Epithelial cell of esophagus (primary cell): ENCODE measurements at places on chromosomes 12 and 14.

DNA sequence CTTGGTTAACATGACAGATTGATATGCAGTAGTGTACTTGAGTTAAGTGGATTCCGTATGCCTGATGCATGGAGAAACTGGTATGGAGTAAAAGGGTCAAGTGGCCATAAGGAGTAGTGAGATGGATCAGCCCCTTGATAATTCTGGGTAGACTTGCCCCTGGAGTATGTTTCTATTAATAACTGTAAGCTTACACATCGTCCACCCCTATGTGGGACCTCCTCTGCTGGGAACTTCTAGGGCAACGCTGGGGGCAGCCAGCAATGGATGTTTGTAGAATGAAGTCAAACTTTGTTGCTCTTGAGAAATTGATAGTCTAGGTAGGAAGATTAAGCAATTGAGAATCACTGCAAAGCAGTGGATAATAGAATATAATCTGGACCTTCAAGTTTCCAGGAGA is 3.5 kb downstream of the C12orf75 start:
- no peak for DNase-seq

DNA sequence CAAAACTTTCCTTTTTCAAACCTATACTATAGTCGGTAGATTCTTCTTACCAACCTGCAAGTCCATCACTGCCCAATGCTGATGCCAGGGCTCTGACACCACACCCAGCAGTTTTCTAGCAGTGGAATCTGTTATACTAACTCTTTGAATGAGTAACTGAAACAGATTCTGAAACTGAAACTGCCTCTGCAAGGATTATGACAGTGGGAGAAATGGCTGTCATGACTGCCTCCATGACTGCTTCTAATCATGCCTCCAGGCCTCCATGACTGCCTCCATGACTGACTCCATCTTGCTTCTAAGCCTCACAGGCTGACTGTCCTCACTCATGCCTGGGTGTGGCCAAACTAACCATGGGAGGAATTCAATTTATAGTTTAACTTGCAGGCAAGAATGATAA is 29.4 kb upstream of the OXA1L start:
- DNase-seq: no peak

DNA sequence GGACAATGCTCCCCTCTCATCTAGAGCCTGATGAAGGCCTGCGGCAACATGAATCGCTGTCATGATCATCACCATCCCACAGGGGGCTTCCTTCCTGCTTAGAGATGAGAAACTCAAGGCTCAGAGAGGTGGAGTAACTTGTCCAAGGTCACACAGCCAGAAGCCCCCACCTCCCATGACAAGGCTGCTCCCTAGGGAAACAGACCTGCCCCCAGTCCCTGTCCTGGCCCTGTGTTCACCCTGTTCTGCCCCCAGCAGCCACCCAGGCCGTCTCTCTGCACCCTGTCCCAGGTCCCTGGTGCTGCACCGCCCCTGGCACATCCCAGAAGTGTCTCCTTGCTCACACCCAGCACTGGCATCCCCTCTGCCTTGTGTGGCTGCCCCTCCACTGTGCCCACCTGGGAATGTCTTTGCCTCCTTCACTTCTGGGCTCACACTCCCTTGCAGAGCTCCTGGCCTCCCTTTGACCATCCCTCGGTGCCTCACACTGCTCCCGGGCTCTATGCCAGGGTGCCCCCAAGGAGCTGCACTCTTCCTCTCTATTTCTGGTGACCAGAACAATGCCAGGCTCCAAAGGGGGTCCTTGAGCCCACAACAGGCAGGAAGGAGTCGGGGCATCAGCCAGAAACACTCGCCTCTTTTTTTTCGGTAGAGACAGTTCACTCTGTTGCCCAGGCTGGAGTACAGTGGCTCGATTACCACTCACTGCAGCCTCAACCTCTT is 70.5 kb downstream of the BCL11B start:
- DNase-seq: no peak

DNA sequence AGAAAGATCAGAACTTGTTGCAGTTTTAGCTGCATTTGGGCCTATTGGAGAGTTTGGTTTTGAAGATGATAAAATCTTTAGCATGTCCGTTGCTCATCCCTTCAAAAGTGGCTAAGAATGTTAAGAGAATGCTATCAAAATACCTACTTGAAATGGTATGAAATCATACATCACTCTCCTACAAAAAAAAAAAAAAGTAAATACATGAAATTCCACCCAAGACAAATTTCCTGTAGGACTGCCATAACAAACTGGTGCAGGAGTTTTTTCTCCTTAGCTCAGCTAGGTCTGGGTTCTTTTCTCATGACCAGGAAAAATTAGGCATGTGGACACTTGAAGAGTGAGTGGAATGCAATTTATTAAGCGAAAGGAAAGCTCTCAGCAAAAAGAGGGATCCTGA is 15.9 kb upstream of the FAR2 start:
- DNase-seq: no peak

GRCh38 chr14:73810478-73811163 is 41.0 kb upstream of the PTGR2 start:
- no peak for DNase-seq

GRCh38 chr14:58426670-58427280 is 556 bp downstream of the TIMM9 start:
- DNase-seq: peak; percentile 59

- DNase-seq: no peak
Measured at GRCh38 chr12:75836533-75836932, 195.0 kb downstream of the PHLDA1 start.

GRCh38 chr12:77062846-77063461 is 2.4 kb downstream of the E2F7 start:
- peak; percentile 90 for DNase-seq

- peak; percentile 63 for DNase-seq
Measured at GRCh38 chr14:93655078-93655750, 133.1 kb downstream of the PRIMA1 start.

DNA sequence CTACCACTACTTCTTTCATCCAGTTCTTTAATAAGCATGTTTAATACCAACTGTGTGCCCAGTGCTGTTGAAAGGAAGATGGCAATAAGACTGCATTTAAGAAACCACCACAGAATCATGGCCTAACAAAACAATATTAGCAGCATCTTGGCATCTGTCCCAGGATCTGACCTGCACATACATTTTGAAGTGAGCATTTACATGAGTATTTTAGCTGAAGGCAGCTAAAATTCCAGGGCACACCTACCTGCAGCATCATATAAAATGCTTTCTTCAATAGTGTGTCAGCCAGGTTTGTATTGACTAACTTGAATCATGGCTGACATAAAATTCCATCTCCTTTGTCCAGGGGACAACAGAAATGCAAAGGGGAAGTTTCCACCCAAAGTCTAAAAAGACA is 65.0 kb upstream of the ARHGAP5 start:
- DNase-seq: peak; percentile 66

GRCh38 chr14:73824536-73824935 is 27.1 kb upstream of the PTGR2 start:
- DNase-seq: no peak

- DNase-seq: peak; percentile 11
Measured at GRCh38 chr12:74454109-74454508, 83.5 kb upstream of the ATXN7L3B start.

GRCh38 chr14:104786091-104786586 is 9.4 kb downstream of the AKT1 start:
- no peak for DNase-seq

DNA sequence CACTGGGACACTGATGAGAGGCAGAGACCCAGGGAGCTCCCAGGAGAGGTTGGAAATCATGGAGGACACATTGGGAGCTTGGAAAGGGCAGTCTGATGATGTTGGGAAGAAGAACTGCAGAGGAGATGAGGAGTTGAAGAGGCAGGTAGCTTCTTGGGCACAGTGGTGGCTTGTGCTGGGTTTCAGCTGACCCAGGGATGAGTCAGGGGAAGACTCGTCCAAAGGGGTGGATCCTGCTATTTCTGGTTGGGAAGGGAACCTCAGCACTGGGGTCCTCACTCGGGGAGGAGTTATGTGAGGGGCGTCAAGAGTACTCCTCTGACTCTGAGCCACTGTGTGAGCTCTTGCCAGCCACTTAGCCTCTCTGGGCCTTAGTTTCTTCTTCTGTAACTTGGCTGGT is 11.5 kb downstream of the ADCY4 start:
- no peak for DNase-seq

DNA sequence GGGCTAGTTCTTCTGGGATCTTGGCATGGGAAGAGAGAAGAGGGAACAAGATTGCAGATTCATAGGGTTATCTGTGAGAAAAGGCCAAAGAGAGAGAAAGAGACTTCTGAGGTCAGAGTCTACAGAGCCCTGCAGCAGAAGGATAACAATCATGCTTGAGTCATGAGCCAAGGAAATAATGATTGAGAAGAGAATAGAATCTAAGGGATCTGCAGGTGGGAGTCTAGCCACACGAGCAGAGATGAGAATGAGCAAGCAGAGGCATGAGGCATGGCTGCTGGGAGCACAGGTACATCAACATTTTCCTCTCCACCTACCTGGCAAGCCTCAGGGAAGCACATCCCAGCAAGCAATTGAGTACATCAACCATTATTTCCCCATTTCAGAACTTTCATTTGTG is 303.7 kb downstream of the LRIG3 start:
- peak; percentile 48 for DNase-seq

GRCh38 chr12:53757101-53757770 is 5.5 kb upstream of the CISTR start:
- peak; percentile 65 for DNase-seq

- DNase-seq: no peak
Measured at GRCh38 chr12:51342416-51342815, 4.1 kb downstream of the CELA1 start.

DNA sequence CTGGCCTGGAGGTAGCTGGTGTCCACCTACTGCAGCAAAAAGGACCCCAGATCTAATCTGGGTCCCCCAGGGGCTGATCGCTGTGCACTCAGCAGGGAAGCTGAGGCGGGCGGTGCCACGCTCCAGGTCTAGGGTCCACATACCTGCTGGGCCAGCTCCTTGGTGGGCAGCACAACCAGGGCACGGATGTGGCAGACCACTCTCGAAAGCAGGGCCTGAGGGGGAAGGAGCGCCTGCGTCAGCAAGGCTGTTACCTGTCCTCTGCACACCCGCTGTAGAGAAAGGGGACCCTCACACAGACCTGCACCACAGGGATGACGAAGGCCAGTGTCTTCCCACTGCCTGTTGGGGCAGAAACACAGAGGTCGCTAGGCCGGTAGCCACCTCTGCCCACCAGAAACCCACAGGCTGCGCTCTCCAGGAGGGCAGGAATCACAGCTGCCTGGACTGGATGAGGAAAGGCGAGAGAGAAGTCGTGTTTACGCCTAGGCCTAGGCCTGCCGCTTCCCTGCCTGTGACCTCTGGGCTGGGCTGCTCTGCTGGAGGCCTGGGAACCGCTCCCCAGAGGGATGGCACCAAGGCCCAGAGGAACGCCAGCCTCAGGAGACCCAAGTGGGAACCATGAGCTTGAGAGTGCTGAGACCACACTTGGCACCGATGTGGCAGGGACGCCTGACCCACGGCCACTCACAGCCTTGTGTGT is 2.0 kb downstream of the DDX51 start:
- DNase-seq: no peak

GRCh38 chr12:10119066-10119465 is 10.9 kb downstream of the CLEC7A start:
- DNase-seq: no peak

GRCh38 chr14:69441948-69442347 is 42.6 kb upstream of the PLEKHD1 start:
- DNase-seq: no peak

GRCh38 chr14:79734151-79734550 is 477.2 kb downstream of the DIO2 start:
- DNase-seq: no peak

DNA sequence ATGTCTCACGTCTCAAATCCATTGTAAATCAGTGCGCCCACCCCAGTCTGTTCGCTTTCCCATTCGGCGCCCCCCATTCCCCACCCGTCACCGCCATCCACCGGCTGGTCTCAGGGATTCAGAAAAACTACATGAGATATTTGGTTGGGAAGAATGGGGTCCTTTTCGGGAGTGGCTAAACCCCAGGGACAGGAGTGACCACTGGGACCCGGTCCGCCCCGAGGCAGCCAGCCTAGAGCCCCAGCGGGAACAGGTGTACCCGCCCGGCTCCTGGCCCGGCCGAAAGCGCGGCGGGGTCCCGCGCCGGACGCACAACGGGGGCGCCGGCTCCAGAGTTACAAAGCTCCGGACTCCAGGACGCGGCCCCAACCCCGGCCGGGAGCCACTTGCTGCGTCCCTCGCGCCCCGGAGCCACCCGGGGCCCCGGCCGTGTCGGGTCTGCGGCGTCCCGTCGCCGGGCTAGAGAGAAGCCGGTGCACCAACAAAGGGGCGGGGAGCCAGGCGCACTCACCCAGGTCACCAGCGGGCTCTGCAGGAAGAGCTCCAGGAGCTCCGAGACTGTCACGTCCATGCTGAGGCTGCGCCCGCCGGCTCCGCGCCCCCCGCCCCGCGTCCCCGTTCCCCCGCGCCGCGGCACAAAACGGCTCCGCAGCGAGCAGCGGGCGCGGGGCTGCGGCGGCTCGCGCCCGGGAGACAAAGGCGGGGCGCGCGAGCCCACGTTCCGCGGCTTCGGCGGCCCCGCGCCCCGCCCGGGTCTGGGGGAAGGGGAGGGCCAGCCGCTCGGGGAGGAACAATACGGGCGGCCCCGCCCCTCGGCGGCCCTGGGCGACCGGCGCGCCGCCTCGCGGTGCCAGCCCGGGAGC is at the start of gene CCDC88C:
Gene CCDC88C (minus strand): TSS at position 701 of the 863 bp plus-strand sequence. CDS start 130 bp downstream, at position 571.
- peak; percentile 77 for DNase-seq

- no peak for DNase-seq
Measured at GRCh38 chr12:62640910-62641448, 174.4 kb downstream of the MON2 start.
